Stimulated activated CD8-positive, alpha-beta memory T cell treated with anti-CD3 and anti-CD28 coated beads, Interleukin-15, amount 100 ng/mL, for 4 hours (primary cell): ENCODE measurements at places on chromosomes 13 and 19.

- no peak for DNase-seq
These were observed 10.8 kb downstream of the BICRA start for GRCh38 chr19:47619763-47620162.

DNA sequence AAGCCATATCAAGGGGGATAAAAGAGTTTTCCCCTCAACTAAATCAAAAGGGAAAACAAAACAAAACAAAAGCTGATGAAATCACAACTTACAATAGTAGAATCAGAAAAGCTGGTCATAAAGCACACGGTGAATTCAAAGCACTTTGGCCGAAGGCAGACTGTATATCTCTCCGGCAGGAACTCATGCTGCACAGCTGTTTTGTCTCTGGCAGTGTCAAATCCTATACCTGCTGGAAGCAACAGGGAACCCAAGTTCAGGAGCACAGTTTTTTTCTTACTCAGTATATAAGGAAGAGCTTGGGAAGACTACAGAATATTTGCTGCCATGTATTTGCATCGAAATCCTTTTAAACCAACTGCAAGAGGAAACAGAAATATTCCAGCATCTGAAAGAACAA is 213.7 kb downstream of the RFC3 start:
- DNase-seq = no peak

GRCh38 chr13:76965759-76966421 is 17.6 kb downstream of the ACOD1 start:
- DNase-seq = no peak

DNA sequence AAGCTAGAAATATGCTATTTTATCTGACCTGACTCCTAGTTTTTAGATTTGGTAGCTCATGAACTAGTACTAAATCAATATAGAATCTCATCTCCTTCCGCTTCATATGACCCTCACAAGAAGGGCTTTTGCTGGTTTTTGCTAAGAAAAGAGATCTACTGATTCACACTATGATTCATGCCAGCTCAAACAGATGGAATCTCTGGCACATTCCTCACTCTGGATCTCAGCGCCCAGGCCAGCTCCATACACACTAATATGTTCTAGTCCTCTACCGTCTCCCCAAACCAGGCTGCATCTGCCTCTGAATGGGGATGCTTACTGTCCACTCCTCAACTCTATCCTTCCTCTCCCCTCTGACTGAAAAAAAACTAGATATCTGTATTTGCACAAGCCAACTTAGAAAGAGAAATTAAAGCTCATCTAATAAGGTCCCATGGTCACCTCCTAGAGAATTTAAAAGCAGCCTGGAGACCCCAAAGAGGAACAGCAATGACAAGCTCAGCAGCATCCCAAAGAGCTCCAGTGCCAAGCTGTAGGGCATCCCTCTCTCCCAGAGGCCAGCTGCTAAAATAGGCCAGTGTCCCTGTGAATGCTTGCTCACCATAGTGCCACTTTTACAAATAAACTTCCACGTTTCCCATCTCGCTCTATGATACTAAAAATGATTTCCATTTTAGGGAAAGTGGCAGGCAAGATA is 74.9 kb downstream of the LHFPL6 start:
- DNase-seq = no peak

- no peak for DNase-seq
These were observed 66.7 kb downstream of the SLITRK1 start for GRCh38 chr13:83815598-83815997.

DNA sequence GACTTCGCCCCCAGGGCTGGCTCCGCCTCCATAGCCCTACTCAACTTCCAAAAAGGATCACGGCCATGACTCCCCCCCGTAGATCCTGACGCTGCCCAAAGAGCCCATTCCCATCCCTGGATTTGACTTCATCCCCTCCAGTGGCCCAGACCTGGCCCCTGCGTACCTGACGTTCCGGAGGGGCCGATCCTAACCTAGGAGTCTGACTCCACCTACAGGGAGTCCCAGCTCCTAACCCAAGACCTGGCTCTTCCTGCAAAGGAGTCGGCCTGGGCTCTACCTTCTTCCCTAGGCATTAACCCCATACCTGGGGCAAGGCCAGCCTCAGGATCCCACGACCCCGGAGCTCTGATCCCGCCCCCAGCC is 10.8 kb downstream of the STAP2 start:
- DNase-seq = no peak

DNA sequence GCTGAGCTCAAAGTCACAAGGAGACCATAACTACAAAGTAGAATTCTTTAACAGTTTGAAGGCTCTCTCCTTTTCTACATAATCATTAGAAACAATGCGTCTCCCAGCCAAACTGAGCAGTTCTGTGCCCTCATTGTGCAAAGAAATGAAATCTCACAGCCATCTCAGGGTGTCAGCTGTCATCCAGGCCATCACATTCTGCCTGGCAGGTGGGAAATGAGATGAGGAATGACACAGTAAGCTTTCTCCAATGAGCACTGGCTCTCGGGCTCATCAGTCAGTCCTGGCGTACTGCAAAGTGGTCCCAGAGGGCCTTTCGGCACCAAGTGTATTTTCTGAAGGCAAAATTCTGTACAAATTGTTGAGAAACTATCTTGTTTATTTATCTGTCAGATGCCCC is 306.5 kb downstream of the KCTD12 start:
- no peak for DNase-seq

- DNase-seq = no peak
These were observed 1049.8 kb downstream of the OLFM4 start for GRCh38 chr13:54078271-54078870.

GRCh38 chr19:45638930-45639729 is at the start of gene EML2:
Gene EML2 (minus strand): TSS chr19:45639397. CDS start chr19:45639376, 21 bp downstream.
- DNase-seq = peak; percentile 31

DNA sequence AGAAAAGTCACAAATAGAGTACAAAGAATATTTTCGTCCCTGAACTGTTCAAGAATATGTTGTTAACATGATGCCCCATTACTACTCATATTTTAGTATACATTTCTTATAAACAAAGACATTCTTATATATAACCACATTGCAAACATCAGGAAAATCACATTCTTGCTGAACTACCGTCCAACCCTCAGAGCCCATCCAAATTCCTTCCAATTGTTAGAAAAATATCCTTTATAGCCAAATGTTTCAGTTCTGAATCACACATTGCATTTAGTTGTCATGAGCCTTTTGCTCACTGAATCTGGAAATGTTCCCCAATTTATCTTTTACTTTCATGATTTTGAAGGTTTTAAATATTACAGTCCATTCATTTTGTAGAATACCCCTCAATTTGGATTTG is 467.8 kb upstream of the ARGLU1 start:
- no peak for DNase-seq

DNA sequence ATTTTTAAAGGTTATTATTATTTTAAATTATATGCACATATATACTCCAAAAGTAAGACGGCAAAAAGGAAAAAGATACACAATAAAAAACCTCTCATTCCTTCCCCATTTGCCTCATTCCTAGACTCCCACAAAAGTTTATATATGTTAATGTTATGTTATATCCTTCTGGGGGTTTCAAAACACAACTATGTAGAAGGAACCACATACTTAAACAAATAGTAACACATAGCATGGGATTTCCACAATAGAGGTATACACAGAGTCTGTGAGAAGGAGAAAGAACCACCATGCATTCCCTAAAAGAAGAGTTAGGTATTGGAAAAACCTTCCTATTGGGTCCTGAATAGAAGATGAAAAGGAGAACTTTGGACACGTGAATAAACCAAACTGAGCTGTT is 9.1 kb downstream of the PDS5B start:
- no peak for DNase-seq

- DNase-seq = no peak
These were observed 42.4 kb downstream of the ZC3H13 start for GRCh38 chr13:46010148-46010547.

- peak; percentile 26 for DNase-seq
These were observed 8.1 kb upstream of the TNFSF14 start for GRCh38 chr19:6677883-6678689.

- no peak for DNase-seq
These were observed 183.4 kb upstream of the RFC3 start for GRCh38 chr13:33634546-33634982.
